Immature natural killer cell (primary cell): ENCODE measurements at places on chromosomes 4 and X. TPM values are rescaled to one million over a fixed set of nuclear protein-coding genes. Genes with fewer than 3 reads are reported as not detected.

Gene CPLX1
- not detected for polyA plus RNA-seq

- no peak for DNase-seq
These were observed 19.4 kb downstream of the BMP3 start for GRCh38 chr4:81049907-81050306.

Gene CABS1
- not detected for polyA plus RNA-seq

DNA sequence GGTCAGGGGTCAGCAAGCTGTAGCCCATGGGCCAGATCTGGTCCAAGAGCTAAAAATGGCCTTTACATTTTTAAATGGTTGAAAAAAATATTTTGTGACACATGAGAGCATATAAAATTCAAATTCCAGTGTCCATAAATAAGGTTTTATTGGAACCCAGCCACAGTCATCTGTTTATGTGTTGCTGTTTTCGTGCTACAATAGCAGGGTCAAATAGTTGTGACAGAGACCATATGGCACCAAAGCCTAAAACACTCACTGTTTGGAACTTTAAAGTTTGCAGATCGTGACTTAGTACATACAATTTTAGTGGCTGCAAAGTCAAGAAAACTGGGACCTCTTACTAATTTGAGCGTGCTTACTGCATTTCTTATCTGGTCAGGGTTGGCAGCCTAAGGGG, 29.2 kb downstream of the LAMP2 start:
- no peak for DNase-seq

DNA sequence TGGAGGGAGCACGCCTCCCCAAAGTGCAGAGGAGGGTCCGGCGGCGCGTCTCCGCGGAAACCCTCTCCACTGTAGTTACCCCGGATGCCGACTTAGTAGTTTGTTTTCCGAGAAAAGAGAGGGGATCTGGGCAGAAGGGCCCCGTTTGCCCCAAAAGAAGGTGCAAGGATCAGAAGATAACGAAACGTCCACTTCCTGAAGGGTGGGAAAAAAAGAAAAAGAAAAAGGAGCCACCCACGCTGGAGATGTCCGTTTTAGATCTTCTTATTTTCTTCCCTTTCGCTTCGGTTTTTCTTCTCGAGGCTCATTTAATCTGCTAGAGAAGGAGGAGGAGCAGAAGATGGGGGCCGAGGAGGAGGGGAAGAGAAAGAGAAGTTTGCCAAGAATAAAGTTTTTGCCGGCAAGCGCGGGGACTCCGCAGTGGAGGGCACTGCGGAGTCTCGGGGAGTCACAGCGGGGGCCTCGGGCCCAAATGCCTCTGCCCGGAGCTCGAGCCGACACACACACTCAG, 517 bp downstream of the LEF1 start:
- peak; percentile 14 for DNase-seq

Gene TRIM61
- polyA plus RNA-seq: 2.5 TPM

DNA sequence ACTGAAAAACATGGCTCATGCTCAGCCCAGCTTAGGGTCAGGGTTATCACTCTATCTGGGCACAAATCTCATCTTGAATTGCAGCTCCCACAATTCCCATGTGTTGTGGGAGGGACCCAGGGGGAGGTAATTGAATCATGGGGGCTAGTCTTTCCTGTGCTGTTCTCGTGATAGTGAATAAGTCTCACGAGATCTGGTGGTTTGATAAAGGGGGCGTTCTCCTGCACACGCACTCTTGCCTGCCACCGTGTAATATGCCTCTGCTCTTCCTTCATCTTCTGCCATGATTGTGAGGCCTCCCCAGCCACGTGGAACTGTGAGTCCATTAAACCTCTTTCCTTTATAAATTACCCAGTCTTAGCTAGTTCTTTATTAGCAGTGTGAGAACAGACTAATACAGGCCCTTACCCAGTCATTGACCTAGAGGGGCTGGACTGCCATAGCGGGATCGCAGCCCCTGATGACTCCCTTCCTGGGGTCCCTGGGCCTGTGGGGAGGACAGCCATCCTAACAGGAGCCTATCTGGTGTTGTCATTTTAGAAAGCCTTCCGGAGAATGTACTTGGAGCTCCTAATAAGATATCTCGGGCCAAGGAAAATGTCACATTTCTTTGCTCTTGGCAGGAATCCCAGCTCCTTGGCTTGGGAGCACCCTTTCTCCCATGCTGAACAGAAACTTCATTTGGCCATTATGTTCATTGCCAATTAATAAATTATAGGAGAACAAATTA, 112.6 kb downstream of the PHKA2 start:
- no peak for DNase-seq

DNA sequence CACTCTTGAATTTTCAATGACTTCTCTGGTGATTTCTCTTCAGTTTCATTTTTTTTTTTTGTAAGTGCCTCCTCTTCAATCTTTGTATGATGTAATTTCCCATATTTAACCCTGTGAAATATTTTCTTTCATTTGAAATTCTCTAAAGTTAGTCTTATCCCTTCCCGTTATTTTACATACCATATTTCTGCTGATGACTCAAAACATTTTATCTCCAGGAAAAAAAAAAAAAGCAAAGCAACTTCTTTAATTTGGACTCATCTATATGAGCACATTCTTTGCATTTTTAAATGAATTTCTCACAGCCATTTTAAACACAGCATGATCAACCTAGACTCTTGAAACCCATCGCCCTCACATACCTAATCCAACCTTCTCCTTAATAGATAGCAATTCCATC, 1831.4 kb downstream of the ARAP2 start:
- DNase-seq: no peak

DNA sequence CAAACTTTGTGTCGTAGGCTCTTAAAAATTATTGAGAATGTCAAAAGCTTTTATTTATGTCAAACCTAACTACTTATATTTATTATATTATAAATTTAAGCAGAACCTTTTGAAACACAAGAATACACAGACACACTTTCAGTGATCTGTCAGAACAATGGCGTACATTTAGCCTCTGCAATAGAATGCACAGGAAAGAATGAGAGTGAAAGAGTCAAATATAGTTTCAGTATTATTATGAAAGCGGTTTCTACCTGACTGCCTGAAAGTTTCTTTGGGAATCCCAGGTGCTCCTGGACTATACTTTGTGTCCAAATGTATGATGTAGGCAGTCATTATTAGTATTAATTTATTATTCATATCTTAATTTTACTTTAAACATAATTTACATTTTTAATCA, 872.0 kb upstream of the AGA start:
- no peak for DNase-seq

DNA sequence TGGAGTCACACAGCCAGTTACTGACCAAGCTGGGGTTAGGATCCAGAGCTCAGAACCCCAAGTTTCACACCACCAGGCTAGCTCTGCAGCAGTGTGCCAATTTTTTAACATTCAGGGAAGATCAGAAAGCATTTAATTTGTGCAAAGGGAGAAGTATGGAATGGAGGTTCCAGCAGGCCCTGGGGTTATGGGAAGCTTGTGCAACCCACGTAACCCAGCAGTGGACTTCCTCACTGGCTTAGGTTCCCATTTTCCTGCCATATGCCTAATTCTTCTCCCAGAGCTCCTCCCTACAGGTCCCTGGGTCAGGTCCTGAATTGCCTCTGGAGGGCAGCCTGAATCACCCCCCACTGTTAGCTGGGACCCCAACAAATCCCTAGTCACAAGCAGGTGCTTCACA, 14.0 kb downstream of the APLN start:
- no peak for DNase-seq

Gene PDE6B
- 28.6 TPM for polyA plus RNA-seq
